ENCODE measurements at places on chromosomes 7 and 10.
A peak's percentile ranks its signal among the peaks of the same experiment; 100 is the strongest.

DNA sequence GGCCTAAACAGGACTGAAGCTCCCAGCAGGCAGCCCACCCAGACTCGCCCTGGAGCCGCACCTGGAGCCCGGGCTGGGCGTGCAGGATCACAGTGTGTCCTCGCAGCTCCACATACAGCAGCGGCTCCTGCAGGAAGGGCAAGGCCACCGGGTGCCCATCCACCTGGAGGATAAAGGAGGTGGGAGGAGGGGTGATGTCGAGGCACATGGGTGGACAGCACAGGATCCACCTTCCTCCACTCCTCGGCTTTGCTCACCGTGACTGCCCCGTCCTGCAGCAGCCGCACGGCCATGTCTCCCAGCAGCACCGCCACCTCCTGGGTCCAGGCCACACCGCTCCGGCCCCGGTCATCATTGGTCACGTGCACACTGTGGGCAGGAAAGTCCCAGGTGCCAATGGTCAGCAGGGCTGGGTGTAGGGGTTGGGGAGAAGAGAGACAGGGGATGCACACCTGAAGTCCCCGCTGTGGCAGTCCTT lies 16.8 kb downstream of the ATP6V1F start:
- DNase-seq = no peak

DNA sequence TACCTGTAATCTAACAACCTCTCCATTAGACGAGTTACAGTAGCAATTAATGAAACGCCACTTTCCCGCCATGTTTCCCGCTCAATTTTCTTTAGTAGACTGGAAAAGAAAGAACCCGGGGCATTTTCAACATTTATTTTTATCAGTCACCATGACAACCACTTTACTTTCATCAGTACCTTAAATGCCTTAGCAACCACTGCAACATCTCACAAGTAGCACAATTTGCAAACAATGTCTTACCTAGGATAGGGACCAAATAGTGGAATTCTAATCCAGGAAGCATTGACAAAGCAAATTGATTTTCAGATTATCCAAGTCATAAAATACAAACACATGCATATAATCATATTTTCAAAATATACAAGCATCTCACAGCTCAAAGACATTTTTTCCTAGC lies 221.6 kb upstream of the IMMP2L start:
- DNase-seq = no peak

GRCh38 chr7:132049462-132050304 lies 493.3 kb upstream of the PODXL start:
- DNase-seq = no peak

GRCh38 chr10:121526801-121527221 lies 71.4 kb downstream of the FGFR2 start:
- DNase-seq = no peak

DNA sequence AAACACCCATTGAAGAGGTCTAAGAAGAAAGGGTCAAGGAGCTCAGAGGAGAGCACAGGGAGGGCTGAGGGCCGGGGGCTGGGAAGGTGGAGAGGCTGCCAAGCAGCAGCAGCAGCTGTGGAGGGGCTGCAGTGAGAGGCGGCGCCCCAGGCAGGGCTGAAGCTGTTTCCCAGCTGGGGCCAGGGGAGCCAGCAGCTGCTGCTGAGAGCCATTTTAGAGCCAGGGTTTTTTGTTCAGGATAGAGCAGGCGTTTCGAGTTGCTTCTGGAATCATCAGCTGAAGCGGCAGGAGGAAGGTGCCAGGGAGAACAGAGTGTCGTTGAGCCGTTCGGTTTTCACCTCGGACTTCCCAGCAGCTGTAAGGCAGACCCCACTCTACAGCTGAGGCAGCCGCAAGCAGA lies 62.7 kb downstream of the LANCL2 start:
- DNase-seq = no peak

- no peak for DNase-seq
These were observed 832 bp upstream of the TIAL1 start for GRCh38 chr10:119597405-119598186.

- DNase-seq = no peak
These were observed 23.2 kb upstream of the MTPN start for GRCh38 chr7:136000288-136000913.

GRCh38 chr10:65194555-65194954 lies 1673.4 kb downstream of the REEP3 start:
- DNase-seq = no peak

GRCh38 chr7:2761801-2762497 lies 73.9 kb downstream of the AMZ1 start:
- DNase-seq = no peak

- peak; percentile 38 for DNase-seq
These were observed 3.8 kb upstream of the NRCAM start for GRCh38 chr7:108459922-108460551.

DNA sequence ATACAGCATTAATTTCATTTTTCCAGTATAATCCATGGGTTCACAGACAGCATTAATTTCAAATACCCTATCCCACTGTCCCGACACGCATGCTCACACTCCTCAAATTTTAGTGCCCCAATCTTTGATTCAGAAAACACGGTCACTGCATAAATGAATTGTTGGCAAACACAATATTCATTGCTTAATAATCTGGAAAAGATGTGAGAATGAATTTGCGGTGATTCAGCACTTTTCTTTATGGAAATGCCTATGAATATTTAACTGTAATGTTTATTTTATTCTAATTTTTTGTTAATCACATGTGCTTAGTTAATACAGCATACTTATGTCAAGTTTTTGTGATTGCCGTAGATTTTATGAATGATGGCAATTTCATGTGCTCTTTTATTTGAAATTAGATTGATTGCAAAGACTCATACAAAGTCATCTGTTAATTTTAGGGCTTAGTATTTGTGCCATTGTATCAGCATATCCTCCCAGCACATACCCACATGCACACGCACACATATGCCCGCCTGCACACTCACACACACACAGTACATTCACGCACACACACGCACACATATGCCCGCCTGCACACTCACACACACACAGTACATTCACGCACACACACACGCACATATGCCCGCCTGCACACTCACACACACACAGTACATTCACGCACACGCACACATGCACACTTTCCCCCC lies 35.1 kb downstream of the MACROH2A2 start:
- no peak for DNase-seq

DNA sequence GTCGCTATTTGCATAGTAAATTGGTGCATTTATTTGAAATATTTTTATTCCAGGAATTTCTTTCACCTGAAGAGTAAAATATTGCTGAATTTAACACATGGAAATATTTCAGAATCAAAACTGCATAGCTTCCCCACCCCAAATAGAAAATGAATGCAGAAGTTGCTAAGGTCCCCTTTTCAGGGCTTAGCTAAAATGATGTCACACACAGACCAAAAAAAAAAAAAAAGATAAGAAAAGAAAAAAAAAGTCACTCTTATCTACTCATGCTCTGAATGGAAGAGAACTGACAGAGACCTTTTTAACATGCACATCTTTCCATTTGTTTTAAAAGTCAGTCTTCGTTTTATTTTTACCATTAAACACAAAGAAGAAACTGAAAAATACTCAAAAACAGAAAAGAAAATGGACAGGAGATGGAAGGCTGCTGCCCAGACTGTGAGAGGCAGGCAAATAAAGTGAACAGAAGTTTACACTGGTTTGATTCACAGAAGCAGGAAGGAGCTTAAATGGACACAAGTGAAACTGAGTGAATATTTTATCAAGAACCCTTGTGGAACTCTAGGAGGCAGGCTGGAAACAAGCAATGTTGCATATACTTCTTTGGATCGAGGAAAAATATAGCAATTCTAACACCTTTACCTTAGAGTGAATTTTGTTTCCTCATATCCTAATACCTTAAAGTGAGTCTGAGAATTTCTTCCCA lies 32.0 kb downstream of the PSMC2 start:
- no peak for DNase-seq

DNA sequence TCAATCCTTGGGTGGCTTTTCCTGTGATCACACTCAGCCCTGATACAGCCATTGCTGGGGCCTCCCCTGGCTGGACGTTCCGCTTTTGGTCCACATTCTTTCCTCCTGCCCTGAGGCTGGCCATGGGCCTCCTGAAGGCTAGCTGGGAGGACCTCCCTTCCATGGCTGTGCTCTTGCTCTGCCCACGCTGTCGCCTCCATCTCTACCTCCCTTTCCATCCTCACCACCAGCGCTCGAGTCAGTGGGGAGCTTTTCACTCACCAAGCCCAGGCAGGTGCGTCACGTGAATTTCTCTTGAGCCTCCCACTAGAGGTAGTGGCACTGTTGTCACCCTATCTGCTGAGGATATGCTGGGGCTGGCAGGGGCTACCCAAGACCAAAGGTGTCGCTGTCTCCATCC lies 85.9 kb downstream of the BMS1 start:
- no peak for DNase-seq

- DNase-seq = no peak
These were observed 2.1 kb upstream of the TMEM72 start for GRCh38 chr10:44908936-44909630.

DNA sequence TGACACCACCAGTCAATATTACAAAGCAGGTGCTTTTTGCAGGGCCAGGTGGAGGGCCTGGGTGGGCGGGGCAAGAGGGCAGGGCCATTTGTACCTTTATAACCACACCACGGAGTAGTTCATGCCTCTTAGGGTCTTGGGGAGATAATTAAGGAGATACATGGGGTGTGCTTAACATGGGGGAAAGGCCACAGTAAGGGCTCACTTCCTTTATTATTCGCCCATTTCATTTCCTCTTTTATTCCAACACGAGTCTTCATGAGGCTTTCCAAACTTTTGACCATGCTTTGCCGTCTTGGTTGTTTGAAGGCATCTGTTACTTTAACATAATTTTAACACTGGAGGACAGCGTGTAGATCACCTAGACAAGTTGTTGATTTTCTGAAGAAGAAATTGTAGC lies 33.3 kb upstream of the LYZL2 start:
- no peak for DNase-seq

DNA sequence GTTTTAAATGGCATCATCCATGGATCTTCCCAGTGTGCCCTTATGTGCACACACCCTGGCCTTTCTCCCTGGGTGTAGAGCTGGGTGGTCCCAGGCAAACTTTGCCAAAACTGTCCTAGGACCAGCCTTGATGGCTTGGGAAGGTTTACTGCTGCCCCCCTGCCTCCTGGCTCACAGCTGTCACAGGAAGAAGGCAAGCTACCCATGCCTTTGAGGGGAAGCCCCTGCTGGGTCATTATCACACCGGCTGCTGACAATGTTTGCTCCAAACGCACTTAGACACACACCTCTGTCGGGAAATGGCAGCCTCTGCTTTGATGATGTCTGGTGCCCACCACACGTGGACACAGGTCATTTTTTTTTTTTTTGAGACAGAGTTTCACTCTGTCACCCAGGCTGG lies 25.2 kb upstream of the FIGNL1 start:
- no peak for DNase-seq

DNA sequence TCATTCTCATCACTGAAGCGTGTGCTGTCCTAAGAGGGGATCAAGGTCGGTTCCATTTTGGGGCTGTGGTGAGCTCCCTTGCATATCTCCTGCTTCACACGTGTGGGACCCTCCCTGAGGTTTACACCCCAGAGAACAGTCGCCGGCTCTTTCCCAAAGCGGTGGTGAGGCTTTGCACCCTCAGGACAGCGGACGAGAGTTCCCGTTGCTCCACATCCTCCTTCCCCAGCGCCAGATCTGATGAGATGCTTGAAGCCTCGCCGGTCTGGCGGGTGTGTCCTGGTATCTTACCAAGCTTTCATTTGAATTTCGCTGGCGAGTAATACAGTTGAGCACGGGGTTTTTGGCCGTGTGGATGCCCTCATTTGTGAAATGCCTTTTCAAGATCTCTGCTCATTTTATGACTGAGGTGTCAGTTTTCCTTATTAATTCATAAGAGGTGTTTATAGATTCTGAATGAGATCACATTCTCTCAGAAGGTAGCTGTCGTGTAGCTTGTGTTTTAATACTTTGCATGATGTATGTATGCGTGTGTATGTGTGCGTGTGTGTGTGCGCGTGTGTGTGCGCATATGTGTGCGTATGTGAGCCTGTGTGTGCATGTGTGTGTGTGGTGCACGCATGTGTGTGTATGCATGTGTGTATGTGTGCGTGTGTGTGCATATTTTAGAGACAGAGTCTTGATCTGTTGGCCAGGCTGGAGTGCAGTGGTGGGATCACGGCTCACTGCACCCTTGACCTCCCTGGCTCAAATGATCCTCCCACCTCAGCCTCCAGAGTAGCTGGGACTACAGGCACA lies 30.7 kb downstream of the ELFN1 start:
- DNase-seq = no peak

All from NCI-H2029 treated with DMSO at 0.1 percent for 48 hours (cell line).